CD8-positive, alpha-beta T cell (primary cell): ENCODE measurements at places on chromosomes 11 and 22. TPM values are rescaled to one million over a fixed set of nuclear protein-coding genes. Genes with fewer than 3 reads are reported as not detected.
A peak's percentile ranks its signal among the peaks of the same experiment; 100 is the strongest.

DNA sequence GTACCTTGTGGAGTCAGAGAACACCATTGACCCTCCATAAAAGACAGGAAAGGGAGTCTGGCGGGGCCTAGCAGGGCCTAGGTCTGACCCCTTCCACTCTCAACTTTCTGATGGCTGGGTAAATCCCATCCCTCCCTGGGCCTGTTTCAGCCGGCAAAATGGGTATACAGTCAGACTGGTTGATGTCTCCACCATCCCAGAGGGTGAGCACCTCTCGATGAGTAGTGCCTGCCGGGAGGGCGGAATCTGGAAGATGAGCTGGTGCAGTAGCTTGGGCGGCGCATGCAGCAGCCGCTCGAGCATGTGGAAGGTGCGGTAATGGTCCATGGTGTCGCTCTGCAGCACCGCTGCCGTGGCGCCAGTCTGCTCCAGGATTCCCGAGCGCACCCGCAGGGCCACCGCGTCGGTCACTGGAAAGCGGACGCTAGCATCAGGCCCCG lies 528 bp downstream of the FIBP start:
- no peak for DNase-seq

DNA sequence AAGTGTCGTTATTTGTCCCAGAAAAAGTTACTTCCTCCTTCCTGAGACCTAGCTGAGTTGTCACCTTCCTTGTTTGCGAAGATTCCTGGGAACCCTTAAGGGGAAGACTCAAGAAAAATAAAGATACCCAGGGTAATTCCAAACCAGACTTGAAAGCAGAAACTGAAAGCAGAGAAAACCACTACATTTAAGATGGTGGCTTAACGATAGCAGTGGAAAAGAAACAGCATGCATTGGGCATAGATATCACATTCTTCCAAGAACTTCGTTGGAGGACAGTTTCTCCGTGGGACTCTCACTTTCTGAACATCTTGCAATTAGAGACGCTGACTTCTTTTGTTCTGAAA lies 89.1 kb downstream of the FAM76B start:
- peak; percentile 71 for DNase-seq

GRCh38 chr22:32842486-32842885 lies 41.0 kb downstream of the TIMP3 start:
- DNase-seq = no peak

- no peak for DNase-seq
Measured at GRCh38 chr11:13763341-13763740, 94.9 kb downstream of the FAR1 start.

- no peak for DNase-seq
Measured at GRCh38 chr11:81596704-81597103, 1137.0 kb downstream of the FAM181B start.

The FAM180B gene
- 0.38 TPM for total RNA-seq

The GLYAT gene
- not detected for total RNA-seq

The SPINDOC gene
- 4.1 TPM for total RNA-seq
